CD4-positive, CD25-positive, alpha-beta regulatory T cell (primary cell): ENCODE measurements at places on chromosomes 7 and 10. TPM values are rescaled to one million over a fixed set of nuclear protein-coding genes. Genes with fewer than 3 reads are reported as not detected.

GRCh38 chr7:138796038-138796615 lies 1.7 kb upstream of the TMEM213 start:
- DNase-seq: no peak

GRCh38 chr7:95845007-95845406 lies 72.7 kb downstream of the DYNC1I1 start:
- DNase-seq: no peak

Gene BLOC1S2
- polyA plus RNA-seq: 104 TPM

Gene SNX8
- polyA plus RNA-seq: 14.5 TPM

Gene ACBD7
- not detected for polyA plus RNA-seq

DNA sequence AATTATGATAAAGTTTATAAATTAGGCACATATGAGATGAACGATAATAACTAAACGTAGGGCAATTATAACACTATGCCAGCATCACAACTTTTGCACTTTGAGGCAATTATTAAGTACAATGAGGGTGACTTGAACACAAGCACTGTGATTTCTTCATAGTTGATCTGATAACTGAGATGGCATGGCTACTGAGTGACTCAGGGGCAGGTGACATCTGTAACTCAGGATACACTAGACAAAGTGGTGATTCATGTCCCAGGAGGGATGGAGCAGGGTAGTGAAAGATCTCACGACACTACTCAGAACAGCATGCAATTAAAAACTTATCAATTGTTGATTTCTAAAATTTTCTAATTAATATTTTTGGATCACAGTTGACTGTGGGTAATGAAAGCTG lies 98.3 kb upstream of the ARHGAP21 start:
- DNase-seq: no peak

Gene COBL
- not detected for polyA plus RNA-seq

GRCh38 chr7:98130959-98131358 lies 24.3 kb downstream of the LMTK2 start:
- no peak for DNase-seq

Gene USP6NL
- polyA plus RNA-seq: 1.7 TPM

DNA sequence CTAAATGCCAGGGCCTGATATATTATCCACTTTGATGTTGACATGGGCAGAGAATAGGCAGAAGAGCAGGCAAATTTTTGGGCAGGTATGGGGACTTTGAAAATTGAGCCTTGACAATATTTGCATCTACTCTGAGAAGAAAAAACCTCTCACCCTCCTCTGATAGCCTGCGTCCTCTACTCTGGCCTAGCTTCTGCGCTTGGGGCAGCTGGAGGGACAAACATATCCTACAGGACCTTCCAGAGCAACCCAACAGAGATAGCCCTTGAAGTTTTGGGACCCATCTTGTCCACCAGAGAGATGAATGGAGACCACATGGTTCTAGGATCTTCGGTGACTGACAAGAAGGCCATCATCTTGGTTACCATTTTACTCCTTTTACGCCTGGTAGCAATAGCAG lies at the start of gene TAS2R60:
Gene TAS2R60, plus strand, starts transcription at position 301 of the 400 bp plus-strand sequence. Its CDS starts 0 bp downstream, at position 301.
- DNase-seq: no peak

Gene SH2D4B
- polyA plus RNA-seq: not detected

DNA sequence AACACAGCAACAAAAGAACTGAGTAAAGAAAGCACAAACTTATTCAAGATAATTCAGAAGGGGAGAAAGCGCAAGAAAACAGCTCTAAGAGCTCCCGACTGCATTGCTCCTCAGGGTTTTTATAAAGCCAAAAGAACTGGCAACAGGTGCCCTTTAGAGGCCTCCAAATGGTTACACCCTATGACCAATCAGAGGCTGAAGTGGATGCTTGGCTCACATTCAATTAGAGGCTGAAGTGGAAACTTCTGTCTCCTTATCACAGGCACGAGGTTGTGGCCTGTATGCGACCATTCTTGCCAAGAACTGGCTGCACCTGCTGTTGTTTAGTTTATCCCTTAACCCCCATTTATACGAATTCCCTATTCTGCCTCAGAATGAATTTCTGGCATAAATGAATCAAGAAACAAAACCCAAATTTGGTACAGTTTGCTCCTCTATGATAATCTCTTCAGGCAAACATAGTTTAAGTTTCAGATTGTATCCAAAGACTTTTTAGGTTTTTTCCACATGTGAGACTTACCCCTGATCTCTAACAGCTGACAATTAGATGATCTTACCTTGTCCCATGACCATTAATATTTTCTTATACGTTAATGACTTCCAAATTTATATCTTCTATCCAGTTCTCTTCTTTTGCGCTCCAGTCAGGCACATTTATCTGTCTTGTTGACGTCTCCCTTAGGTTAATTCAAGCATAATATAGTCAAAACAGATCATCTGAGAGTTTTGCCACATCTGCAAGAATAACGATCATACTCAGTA lies 504.8 kb downstream of the NXPH1 start:
- no peak for DNase-seq

- DNase-seq: no peak
Measured at GRCh38 chr10:56991591-56992069, 630.6 kb upstream of the ZWINT start.

DNA sequence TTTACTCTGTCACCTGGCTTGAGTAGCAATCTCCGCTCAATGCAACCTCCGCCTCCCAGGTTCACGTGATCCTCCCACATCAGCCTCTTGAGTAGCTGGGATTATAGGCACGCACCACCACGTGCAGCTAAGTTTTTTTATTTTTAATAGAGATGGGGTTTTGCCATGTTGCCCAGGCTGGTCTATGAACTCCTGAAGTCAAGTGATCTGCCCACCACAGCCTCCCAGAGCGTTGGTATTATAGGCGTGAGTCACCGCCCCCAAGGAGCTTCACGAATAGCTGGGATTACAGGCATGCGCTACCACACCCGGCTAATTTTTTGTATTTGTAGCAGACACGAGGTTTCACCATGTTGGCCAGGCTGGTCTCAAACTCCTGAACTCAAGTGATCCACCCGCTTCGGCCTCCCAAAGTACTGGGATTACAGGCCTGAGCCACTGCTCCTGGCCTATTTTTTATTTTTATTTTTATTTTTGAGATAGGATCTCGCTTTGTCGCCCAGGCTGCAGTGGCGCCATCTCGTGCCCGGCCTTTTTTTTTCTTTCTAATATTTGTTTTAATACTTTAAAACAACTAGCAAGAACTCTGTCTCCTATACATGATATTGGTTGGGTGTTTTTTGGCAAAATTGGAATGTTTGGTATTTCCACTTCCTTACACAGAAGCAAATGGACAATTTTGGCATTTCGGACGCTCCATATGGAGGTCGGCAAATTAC lies 1.1 kb downstream of the EFCAB10 start:
- DNase-seq: no peak

DNA sequence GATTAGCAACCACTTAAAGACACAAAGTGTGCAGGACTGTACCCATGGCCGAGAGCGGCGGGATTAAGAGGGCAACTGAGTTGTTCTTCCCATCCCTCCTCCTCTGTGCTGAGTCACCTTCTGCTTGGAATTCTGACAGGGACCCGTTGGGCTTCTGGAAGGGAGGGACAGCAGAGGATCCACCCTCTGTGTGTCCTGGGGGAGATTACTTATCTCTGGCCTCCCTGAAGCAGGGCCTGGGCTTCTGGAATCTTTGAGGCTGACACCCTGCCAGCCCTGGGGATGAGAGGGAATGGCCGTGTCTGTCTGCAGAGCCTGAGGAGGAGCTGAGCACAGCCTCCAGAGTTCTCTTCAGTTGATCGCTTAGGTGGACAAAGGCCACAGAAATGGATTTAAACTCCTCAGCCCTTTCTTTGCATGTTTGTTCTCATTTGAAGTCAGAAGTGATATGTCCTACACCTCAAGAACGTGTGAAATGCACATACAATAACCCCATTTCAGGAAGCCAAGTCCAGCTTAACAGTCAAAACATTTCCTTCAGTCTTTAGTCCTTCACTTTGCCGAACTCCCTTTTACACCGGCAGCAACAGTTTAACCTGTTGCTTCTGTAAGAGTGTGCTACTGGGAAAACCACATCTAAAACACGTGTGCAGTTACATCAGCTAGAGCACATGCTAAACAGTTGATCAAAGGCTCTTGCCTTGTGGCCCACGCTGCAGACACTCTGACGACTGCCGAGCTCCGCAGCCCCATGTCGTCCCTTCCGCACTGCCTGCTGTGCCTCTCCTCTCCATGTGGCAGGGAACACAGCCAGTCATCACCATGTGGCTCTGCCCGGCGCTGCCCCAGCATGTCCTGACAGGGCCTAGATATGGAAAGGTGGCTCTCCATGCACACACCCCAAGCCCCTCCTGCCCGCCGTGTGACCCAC lies 55.7 kb downstream of the IKZF1 start:
- DNase-seq: peak; percentile 93

GRCh38 chr10:123442901-123443300 lies 223.3 kb upstream of the GPR26 start:
- no peak for DNase-seq

Gene LIPN
- polyA plus RNA-seq: 0.48 TPM

- no peak for DNase-seq
Measured at GRCh38 chr7:1521456-1521855, 9.0 kb upstream of the MAFK start.

Gene CTAGE6
- polyA plus RNA-seq: not detected

DNA sequence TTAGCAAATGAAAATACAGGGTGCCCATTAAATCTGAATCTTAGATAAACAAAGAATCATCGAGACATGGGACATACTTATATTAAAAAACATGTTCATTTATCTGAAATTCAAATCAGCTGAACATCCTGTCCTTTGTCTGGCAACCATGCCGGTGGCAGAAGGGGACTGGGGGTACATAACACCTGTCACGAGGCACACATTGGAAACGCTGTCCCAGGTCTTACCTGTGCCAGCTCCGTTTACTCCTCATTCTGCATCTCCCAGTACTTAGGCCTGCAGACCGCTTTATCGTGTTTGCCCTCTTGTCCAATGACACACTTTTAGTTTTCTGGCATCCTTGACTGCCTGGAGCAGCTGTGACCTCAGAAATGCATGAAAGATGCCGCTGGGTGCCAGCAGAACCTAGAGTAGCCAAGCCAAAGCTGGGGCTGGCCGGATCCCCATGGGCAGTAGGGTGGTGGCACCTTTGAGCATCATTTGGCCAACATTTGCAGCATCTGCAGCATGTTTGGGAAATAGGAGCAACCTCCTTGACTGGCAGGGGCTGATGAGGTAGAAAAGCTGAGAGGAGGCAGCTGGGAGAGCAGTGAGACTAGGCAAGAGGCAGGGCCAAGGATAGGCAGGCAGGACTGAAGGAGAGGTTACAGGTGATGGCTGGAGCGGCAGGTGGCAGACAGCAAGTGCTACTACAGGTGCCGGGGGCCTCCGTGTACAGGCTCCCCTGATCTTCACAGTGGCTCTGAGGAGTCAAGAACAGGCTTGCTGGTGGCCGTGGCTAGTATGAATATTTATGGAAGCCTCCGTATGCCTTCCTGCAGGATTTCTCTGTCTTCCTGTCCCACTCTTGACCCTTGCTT lies 62.3 kb upstream of the BTBD16 start:
- DNase-seq: no peak

- no peak for DNase-seq
Measured at GRCh38 chr10:110223298-110223925, 16.0 kb downstream of the MXI1 start.

Gene NUDT13
- polyA plus RNA-seq: 0.49 TPM

Gene HEPACAM2
- polyA plus RNA-seq: not detected

- no peak for DNase-seq
Measured at GRCh38 chr7:159023746-159024145, 120.9 kb downstream of the VIPR2 start.

GRCh38 chr7:155705623-155706360 lies 61.3 kb downstream of the RBM33 start:
- no peak for DNase-seq

GRCh38 chr10:71845410-71846405 lies 5.3 kb downstream of the PSAP start:
- no peak for DNase-seq

Gene SPDYE9
- polyA plus RNA-seq: 0.15 TPM

GRCh38 chr7:157573244-157573643 lies 236.4 kb downstream of the DNAJB6 start:
- DNase-seq: no peak

- no peak for DNase-seq
Measured at GRCh38 chr10:96208271-96208670, 63.1 kb downstream of the BLNK start.

DNA sequence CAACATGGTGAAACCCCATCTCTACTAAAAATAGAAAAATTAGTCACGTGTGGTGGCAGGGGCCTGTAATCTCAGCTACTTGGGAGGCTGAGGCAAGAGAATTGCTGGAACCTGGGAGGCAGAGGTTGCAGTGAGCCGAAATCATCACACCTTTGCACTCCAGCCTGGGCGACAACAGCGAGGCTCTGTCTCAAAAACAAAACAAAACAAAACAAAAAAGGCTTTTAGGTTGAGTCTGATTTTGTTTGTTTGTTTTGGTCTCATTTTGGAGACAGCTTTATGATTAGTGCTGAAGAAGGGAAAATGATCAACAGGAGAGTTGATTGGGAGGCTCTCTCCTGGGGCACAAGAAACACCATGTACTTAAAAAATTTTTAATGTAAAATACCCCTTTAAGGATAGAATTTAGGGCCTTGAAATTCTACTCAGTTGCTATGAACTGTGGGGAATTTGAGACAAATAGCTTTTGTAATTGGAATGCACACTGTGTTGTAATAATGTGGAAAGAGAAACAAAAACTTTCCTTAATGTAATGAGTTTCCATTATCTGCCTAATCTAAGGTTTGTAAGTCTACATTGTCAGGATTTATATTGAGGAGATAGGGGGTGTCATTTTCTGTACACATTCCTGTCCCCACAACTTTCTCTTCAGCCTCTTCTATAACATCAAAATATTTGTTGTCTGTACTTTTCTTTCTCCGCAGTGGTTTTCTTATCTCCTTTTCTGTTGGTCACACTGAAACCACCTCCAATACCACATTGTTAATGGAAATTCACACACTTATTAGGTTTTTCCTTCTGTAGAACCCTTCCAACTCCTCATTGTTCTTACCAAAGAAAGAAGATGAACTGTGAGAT lies 41.3 kb downstream of the ARID5B start:
- no peak for DNase-seq

GRCh38 chr7:54882694-54883093 lies 123.7 kb upstream of the SEC61G start:
- DNase-seq: no peak

DNA sequence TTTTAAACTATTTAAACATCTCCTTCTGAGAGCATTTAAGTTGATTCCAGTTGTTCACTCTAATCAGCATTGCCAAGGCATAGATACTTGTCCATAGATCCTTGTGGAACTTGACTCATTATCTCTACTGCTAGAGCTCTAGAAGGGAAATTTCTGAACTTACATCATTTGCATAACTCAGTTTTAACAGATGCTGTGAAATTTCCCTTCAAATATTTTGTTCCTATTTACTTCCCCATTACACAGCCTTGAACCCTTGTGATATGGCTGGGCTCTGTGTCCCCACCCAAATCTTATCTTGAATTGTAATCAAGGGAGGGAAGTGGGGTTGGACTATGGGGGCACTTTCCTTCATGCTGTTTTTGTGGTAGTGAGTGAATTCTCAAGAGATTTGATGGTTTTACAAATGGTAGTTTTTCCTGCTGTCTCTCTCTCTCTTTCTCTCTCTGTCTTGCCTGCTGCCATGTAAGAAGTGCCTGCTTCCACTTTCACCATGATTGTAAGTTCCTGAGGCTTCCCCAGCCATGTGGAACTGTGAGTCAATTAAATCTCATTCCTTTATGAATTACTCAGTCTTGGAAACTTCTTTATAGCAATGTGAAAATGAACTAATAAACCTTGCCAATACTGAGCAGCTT lies 25.4 kb downstream of the INSIG1 start:
- DNase-seq: no peak
